Nephron progenitor cell (in vitro differentiated cells): ENCODE measurements at places on chromosomes 11 and 22.

DNA sequence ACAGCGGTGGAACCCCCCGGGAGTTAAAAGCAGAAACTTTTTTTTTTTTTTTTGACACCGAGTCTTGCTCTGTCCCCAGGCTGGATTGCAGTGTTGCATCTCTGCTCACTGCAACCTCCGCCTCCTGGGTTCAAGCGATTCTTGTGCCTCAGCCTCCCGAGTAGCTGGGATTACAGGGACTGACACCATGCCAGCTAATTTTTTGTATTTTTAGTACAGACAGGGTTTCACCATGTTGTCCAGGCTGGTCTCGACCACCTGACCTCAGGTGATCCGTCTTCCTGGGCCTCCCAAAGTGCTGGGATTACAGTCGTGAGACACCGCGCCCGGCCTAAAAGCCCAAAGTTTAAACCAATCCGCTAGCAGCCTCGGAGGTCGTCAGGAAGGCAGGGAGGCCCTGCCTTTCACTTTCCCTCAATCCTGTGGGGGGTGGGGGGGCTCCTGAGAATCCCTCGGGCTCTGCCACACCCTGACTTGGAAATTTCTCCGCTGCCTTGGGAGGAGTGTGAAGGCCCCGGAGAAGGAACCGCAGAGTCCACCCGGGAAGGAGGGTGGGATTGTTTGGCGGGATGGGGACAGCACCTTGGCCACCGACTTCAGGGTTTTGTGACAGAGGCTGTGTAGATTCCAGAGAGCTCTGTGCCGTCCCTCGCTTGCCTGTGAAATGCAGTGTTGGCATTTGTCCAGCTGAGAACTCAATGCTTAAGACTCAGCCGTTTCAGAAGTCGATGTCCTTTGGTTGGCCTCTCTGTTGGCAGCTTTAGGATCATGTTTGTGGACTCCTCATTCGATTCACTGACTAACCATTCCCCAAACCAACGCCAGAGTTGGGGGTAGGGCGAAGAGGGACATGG is 1.0 kb downstream of the ARHGAP8 start:
- no peak for DNase-seq

DNA sequence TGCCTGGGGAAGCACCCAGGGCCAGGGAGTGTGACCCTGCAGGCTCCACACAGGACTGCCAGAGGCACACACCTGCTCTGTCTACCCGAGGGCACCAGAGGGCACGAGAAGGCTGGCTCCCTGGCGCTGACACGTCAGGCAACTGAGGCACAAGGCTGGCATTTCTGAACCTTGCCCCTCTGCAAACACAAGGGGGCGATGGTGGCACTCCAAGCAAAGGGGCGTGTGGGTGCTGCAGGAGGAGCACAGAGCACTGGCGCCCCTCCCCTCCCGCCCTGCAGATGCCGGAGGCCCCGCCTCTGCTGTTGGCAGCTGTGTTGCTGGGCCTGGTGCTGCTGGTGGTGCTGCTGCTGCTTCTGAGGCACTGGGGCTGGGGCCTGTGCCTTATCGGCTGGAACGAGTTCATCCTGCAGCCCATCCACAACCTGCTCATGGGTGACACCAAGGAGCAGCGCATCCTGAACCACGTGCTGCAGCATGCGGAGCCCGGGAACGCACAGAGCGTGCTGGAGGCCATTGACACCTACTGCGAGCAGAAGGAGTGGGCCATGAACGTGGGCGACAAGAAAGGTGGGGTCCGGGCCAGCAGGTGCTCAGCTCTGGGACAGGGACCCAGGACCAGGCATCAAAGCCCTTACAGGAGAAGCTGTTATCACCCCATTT is 20.8 kb upstream of the TXNRD2 start:
- DNase-seq, result peak; percentile 79

GRCh38 chr11:72240461-72241290 is 3.3 kb downstream of the PHOX2A start:
- peak; percentile 19 for DNase-seq

DNA sequence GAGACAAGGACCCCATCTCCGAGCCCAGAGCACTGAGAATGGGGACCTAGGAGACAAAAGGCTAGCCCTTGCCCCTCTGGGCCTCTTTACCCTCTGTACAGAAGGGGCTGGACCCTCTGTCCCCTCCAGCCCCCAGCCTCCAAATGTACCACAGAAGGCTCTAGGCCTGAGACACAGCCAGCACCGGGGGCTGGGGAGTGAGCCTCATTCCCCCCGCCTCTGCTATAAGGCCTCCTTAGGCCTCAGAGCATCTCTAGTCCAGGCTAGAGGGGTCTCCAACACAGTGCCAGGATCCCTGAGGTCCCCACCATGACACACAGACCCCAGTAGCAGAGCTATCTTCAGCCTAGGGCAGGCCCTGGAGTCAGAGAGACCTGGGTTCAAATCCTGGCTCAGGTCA is 4.8 kb downstream of the SMTN start:
- DNase-seq, result no peak

- DNase-seq, result no peak
These were observed 1.1 kb upstream of the FADS2 start for GRCh38 chr11:61826930-61827570.

- DNase-seq, result no peak
These were observed 80.1 kb downstream of the C2CD3 start for GRCh38 chr11:74090701-74091100.

GRCh38 chr22:23550049-23550650 is 29.9 kb downstream of the IGLL1 start:
- DNase-seq, result no peak

DNA sequence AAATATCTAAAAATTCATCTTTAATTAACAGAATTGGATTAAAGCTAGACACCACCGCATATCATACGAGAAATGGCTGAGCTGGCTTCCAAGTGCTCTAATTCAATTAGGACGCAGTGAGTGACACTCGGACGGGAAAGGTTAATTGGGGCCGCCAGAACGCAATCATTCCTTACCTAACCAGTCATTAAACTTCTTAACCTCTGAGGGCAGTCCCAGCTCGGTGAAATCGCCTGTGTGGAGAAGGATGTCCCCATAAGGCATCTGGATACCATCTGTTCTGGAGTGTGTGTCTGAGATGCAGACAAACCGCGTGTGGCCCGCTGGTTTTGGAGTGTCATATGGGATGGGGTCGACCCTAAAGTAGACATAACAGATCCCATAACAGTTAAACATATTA is 50.3 kb downstream of the MPPED2 start:
- peak; percentile 36 for DNase-seq

DNA sequence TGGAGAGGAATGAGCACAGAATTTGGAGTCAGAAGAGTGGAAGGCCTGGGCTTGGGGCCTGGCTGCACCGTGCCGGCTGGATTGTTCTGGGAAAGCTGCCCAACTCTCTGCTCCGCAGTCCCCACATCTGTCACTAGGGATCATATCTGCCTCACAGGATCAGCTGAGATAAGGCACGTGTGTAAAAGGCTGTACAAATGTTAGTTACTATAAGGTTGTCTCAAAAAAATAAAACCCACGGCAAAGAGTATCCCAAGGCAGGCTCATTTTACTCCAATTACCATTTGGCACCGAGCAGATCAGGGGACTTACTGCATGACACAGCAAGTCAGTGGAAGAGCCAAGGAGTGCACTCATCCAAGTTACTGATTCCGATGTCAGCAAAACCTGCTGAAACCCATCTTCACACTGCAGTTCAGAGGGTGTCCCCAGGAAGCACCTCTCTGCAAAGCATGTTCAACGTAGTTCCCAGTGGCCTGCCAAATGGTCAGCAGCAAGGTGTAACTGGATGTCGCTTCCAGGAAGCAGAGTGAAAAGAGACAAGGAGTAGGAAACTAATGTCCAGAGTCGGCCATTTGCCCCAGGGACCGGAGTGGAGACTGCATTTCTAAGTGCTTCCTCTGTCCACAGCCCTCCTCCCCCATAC is 18.1 kb upstream of the MRTFA start:
- no peak for DNase-seq

GRCh38 chr22:40176921-40177737 is 596 bp upstream of the TNRC6B start:
- peak; percentile 13 for DNase-seq

DNA sequence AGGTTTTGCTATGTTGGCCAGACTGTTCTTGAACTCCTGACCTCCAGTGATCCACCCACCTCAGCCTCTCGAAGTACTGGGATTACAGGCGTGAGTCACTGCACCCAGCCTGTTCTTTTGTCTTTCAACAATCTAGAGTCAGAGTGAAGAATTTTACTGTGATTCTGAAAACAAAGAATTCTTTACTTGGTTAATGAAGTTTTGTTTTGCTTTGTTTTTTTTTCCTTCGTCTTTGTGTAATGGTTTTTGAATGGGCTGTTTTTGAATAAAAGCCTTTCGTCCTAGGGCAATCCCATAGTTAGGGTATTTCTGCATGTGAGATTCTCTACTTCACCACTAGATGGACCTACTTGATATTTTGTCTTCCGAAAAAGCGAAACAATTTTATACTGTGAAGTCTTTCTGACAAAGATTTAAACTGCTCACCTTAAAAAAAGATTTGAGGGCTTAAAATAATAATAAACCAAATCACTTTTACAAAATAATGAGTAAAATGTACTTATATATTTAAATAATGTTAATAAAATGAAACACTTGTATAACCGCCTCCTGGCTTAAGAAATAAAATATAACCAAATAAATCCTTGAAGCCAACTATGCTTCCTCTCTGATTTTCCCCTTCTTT is 43.4 kb upstream of the SC5D start:
- DNase-seq, result no peak

- no peak for DNase-seq
These were observed 19.4 kb downstream of the SNU13 start for GRCh38 chr22:41668971-41669911.

DNA sequence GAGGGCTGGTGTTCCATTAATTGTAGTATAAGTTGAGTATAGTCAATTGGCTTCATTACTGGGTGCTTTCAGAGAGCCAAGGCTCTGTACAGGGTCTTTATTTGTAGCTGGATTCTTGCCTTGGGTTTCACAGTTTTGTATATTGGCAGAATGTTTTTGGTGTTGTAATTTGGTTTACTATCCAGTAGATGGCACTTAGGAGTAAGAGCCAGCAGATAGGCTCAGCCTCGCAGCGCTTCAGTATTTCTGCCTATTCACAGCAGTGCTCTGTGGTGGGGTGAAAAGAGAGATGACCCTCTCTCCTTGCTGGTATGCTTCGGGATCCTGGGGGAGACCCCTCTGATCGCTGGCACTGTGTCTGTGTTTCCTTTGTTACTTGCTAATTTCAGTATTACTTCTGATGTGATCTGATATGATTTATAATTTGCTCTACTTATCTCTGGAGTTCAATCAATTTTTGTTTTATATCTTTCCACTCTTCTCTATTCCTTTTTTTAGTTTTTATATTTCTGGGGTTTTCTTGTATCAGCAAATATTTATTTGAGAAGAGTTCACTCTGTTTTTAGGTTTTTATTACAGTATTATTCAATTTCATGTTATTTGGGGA is 52.2 kb downstream of the ANO5 start:
- peak; percentile 51 for DNase-seq

GRCh38 chr11:132217856-132218255 is 847.4 kb downstream of the NTM start:
- no peak for DNase-seq

DNA sequence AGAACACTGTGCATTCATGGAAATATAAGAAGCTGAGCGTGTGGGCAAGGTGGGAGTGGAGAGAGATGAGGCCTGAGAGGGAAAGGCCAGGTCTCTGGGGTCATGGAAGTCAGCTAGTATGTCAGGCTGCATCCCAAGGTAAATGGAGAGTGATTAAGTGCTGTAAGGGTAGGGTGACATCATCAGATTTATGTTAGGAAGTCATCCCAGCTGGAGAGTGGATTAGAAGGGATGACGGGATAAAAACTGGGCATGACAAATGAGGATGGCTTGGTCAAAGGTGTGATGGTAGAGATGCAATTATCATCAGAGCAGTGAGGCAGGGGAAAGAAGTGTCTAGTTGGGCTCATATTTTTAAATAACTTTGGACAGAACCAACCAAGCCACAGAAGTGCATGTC is 3.5 kb upstream of the ENDOD1 start:
- DNase-seq, result no peak

GRCh38 chr11:102850973-102851745 is 7.8 kb upstream of the MMP3 start:
- no peak for DNase-seq

- DNase-seq, result no peak
These were observed 94.2 kb upstream of the USP47 start for GRCh38 chr11:11747570-11747969.

DNA sequence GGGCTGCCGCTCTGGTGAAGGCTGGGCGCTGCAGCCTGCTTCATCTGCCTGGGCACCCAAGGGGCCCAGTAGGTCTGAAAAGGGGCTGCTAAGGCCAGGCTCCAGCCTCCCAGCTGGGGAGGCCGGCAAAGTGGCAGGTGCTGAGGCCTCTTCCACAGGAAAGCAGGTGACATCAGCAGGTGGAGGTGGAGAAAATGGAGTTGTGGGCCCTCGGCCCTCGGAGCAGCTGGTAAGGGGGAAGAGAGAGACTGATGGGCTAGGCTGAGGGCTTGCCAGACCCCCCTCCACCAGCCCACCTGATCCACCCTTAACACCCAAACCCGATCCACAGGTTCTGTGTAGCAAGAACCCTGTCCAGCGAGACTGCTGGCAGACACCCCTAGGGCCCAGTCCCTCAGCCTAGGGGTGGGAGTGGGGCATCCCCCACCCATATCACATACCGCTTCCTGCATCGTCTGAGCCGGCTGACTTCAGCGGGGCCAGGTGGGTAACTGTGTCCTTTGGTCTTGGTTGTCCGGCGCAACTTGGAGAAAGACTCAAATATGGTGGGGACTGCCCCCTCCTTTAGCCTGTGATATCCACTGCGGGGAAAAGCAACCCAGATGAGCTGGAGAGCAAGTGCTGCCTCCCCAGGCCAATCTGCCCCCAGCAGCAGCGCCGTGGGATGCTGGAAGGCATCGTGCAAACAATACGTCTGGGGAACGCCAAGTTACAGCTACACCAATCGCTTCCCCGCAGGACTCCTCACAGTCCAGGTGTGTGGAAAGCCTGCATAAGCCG is 1.5 kb downstream of the THAP7 start:
- DNase-seq, result no peak

DNA sequence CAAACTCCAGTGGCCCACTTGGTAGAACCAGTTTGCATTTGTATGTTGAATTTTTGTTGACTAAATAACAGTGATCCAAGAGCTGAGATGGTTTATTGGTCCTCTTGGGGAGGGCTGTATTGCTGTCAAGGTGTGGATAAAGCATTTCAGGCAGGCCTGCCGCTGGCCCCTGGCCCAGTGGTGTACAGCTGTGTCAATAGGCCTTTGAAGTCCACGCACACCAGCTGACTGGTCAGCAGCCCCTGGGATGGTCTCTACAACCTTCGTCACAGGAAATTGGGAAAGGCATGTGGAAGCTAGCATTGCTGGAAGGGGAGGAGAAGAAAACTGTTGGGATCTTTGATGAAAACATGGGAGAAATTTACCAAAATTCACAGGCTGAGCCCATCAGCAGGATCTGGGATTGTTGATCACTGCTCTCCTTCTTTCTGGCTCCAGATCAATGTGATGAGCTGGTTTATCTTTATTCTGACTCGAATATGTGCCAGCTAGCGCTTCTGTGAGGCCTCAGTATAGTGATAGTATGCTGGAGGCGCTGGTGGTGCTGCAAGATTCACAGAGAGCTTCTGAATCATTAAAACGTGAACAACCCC is 12.5 kb upstream of the E2F8 start:
- no peak for DNase-seq

GRCh38 chr22:40680819-40681183 is 1.5 kb downstream of the MCHR1 start:
- DNase-seq, result no peak

GRCh38 chr11:115552151-115552772 is 48.0 kb upstream of the CADM1 start:
- DNase-seq, result no peak
